ENCODE measurements at places on chromosomes 1 and 21. TPM values are rescaled to one million over a fixed set of nuclear protein-coding genes. Genes with fewer than 3 reads are reported as not detected.

DNA sequence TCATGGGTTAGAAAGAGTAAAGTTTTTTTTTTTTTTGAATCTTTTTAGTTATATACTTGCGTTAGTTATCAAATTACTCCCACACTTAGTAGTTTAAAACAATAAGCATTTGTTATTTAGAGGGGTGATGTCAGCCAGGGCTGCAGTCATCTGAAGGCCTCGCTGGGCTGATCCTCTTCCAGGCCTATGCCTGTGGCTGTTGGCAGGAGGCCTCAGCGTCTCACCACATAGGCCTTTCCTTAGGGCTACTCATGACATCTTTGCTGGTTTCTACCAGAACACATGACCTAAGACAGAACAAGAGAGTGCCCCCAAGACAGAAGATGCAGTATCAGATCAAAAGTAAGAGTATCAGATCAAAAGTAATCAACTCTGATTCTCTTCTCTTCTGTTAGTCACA is 167.4 kb downstream of the HHAT start:
- H3K4me1 ChIP-seq: peaks cover 4% of the 10 kb centered on the region
- no peaks in the 10 kb centered on the region for H3K27me3 ChIP-seq
- no peak overlapping the region for H3K4me3 ChIP-seq
- H3K36me3 ChIP-seq: no peaks in the 10 kb centered on the region
- H3K27ac ChIP-seq: no peak overlapping the region
- DNase-seq: no peak

DNA sequence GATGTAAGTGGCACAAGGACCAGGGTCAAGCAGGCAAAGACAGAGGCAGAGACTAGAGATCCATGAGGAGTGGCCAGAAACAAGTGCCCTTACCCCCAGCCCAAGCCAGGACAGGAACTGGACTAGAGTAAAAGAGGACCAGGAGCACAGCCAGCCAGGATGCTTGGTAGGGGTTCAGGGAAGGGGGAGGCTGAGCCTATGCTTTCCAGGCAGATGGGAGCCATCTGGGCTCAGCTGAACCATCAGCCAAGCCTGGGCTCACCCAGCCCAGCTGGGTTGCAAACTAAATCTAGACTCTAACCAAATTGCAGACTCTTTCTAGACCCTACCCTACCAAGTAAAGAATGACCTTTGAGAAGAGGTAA is 15.2 kb downstream of the PDZK1IP1 start:
- DNase-seq: no peak
- peaks cover 9% of the 10 kb centered on the region for H3K27me3 ChIP-seq
- H3K4me1 ChIP-seq: peaks cover 8% of the 10 kb centered on the region
- no peak overlapping the region for H3K27ac ChIP-seq

DNA sequence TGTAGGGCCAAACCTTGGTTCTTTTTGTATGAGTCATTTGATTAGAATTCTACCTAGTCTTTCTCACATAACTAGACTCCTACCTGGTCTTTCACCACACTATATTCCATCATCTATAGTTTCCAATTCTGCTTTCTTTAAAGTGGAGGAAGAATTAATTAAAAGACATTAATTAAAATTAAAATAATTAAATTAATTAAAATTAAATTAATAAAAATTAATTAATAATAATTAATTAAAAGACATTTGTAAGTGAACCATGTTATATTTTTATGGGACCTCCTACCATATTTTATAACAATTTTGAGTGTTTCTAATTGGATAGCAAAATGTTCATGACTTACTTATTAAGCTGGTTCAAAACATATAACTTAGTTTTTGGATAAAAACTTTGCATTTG is 77.4 kb downstream of the CCDC18 start:
- no peak overlapping the region for H3K4me3 ChIP-seq
- H3K27ac ChIP-seq: no peak overlapping the region
- no peak for DNase-seq
- no peaks in the 10 kb centered on the region for H3K4me1 ChIP-seq
- H3K36me3 ChIP-seq: peaks cover 22% of the 10 kb centered on the region
- H3K27me3 ChIP-seq: no peaks in the 10 kb centered on the region

GRCh38 chr1:106249365-106249764 is 807.1 kb upstream of the PRMT6 start:
- no peak for DNase-seq

DNA sequence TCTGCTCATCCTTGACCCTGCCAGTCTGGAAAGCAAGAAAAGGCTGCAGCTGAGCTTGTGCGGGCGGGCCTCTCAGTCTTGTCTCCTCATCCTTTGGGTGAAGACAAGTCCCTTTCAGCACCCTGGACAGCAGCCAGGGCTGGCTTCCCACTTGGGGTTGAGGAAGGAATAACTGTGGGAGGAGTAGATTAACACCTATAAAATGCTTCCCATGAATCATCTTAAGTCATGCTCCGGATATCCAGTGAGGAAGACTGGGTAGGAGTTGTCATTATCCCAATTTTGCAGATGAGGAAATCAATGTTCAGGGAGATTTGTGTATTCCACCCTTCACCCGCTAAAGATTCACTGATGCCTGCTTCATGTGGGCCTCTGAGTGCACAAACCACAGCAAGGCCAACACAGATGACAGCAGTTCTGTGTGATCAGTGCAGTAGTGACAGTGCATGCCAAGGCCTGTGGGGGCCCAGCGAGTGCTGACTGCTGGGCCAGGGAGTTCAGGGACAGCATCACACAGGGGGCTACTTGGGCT is 20.1 kb upstream of the COL16A1 start:
- DNase-seq: peak; percentile 85
- no peaks in the 10 kb centered on the region for H3K36me3 ChIP-seq
- no peak overlapping the region for H3K4me3 ChIP-seq
- peaks cover 15% of the 10 kb centered on the region for H3K27me3 ChIP-seq
- peaks cover 8% of the 10 kb centered on the region for H3K4me1 ChIP-seq

- no peak for DNase-seq
- no peaks in the 10 kb centered on the region for H3K4me1 ChIP-seq
- H3K27me3 ChIP-seq: no peaks in the 10 kb centered on the region
- H3K27ac ChIP-seq: no peak overlapping the region
Observed at GRCh38 chr1:170395149-170395548, 136.8 kb upstream of the GORAB start.

GRCh38 chr1:190453550-190453949 is 24.1 kb downstream of the BRINP3 start:
- H3K27me3 ChIP-seq: peaks cover 3% of the 10 kb centered on the region
- H3K4me1 ChIP-seq: peaks cover 3% of the 10 kb centered on the region
- H3K36me3 ChIP-seq: no peaks in the 10 kb centered on the region
- H3K27ac ChIP-seq: no peak overlapping the region

GRCh38 chr1:203572134-203572625 is 54.5 kb upstream of the ATP2B4 start:
- no peak for DNase-seq
- H3K27me3 ChIP-seq: peaks cover 11% of the 10 kb centered on the region
- peak overlapping the region; percentile 7 for H3K27ac ChIP-seq
- H3K36me3 ChIP-seq: no peaks in the 10 kb centered on the region
- H3K4me3 ChIP-seq: no peak overlapping the region
- H3K4me1 ChIP-seq: no peaks in the 10 kb centered on the region

- DNase-seq: no peak
- peak overlapping the region; percentile 50 for H3K27ac ChIP-seq
- peaks cover 33% of the 10 kb centered on the region for H3K27me3 ChIP-seq
- peaks cover 28% of the 10 kb centered on the region for H3K4me1 ChIP-seq
- no peak overlapping the region for H3K4me3 ChIP-seq
Observed at GRCh38 chr1:208159555-208160258, 84.5 kb downstream of the PLXNA2 start.

DNA sequence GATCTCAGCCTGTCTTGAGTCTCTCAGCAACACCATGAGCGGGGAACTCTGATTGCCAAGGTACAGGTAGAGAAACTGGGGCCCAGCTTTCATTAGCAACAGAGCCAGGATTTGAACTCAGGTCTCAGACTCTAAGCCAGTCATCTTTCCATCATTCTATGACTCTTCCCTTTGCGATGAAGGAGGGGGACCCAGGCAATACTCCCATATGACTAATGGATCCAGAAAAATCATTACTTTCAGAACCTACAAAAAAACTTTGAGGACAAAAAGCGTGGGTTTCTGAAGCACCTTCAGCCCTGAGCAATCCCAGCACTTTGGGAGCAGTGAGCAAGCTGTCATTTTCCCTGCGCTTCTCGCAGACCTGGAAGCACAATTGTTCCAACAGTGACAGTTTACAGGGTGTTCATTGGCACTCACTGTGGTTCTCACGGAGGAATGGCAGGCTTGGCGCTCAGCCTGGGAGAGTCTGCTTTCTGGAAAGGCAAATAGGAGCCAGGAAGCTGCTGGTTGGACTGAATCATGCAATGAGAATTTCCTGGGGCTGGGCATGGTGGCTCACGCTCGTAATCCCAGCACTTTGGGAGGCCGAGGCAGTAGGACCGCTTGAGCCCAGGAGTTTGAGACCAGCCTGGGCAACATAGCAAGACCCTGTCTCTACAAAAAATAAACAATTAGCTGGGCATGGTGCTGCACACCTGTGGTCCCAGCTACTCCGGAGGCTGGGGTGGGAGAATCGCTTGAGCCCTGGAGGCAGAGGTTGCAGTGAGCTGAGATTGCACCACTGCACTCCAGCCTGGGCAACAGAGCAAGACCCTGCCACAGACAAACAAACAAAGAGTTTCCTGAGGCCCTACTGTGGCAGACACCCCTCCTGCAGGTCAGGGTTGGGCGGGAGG is 40.1 kb downstream of the SLC2A7 start:
- no peaks in the 10 kb centered on the region for H3K36me3 ChIP-seq
- no peak overlapping the region for H3K4me3 ChIP-seq
- no peaks in the 10 kb centered on the region for H3K4me1 ChIP-seq
- H3K27ac ChIP-seq: no peak overlapping the region
- H3K27me3 ChIP-seq: no peaks in the 10 kb centered on the region

DNA sequence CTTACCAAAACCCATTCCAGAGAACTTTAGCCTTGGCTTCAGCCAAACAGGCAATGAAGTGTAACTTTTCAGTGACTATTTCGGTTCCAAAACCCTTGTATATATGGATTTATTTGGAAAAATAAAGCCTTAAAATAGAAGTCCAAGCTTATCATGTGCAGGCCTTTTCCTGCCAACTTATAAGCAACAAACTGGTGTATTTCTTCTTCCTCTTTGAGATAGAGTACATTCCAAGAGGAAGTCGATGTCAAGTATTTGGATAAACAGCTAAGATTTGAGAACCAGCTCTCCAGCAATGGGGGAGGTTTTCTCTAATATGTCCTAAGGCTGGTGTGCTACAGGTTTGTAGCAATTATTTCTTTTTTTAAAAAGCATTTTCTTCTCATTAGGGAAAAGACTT is 407.8 kb downstream of the DUSP10 start:
- no peak overlapping the region for H3K27ac ChIP-seq
- DNase-seq: no peak
- peaks cover 5% of the 10 kb centered on the region for H3K4me1 ChIP-seq
- no peaks in the 10 kb centered on the region for H3K27me3 ChIP-seq

DNA sequence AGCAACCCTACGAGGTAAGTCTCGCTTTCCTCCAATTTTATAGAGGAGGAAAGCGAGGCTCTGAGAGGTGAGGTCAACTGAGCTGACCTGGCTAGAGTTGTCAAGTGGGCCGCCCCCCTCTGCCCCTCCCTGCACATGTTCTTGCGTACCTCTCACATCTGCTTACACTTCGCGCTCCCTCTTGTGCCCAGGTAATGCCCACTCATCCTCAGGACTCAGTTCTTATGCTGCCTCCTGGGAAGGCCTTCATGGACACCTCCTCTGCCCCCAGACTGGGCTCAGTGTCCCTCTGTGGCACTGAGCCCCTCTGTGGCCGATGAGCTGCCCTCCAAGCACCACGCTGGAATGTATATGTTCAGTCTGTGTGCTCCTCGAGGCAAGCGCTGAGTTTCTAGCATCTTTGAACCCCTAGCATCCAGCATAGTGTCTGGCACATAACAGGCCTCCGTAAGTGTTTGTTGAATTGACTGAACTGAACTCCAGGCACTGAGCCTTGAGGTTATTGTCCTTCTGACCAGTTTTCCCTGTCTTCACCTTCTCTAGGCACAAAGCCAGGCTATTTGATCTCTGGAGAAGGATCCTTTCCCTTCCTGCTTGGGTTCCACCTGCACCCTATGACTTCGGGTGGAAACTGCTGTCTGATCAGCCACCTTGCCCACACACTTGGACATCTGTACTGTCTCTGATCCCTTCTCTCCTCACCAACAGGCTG is 13.5 kb downstream of the MOV10 start:
- DNase-seq: no peak
- no peaks in the 10 kb centered on the region for H3K27me3 ChIP-seq
- H3K4me1 ChIP-seq: peaks cover 14% of the 10 kb centered on the region

GRCh38 chr1:33397994-33398393 is 32.9 kb downstream of the PHC2 start:
- no peaks in the 10 kb centered on the region for H3K27me3 ChIP-seq

GRCh38 chr21:30232011-30232410 is 16.1 kb upstream of the CLDN8 start:
- no peak overlapping the region for H3K4me3 ChIP-seq
- no peaks in the 10 kb centered on the region for H3K36me3 ChIP-seq
- peaks cover 4% of the 10 kb centered on the region for H3K4me1 ChIP-seq
- no peaks in the 10 kb centered on the region for H3K27me3 ChIP-seq
- DNase-seq: no peak

GRCh38 chr1:206925106-206925736 is 3.5 kb upstream of the FCMR start:
- H3K36me3 ChIP-seq: no peaks in the 10 kb centered on the region
- no peak overlapping the region for H3K4me3 ChIP-seq
- no peaks in the 10 kb centered on the region for H3K4me1 ChIP-seq
- H3K27me3 ChIP-seq: no peaks in the 10 kb centered on the region
- DNase-seq: no peak
- H3K27ac ChIP-seq: no peak overlapping the region

DNA sequence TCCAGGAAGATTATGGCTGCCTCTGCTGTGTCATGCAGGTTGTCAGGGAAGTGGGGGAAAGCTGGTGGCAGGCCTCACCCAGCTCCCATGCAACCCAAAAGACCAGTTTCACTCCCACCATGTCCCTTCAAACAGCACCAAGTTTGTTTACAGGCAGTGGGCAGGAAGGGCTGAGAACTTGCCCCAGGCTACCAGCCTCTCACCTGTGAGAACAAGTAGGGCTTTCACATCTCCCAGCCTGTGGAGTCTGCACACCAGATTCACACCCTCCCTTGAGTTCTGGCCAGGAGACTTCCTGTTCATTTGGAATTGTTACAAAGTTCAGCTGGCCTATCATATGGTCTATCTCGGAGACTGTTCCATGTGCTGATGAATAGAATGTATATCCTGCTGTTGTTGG is 27.8 kb downstream of the RPAP2 start:
- DNase-seq: no peak
- peaks cover 70% of the 10 kb centered on the region for H3K36me3 ChIP-seq
- no peaks in the 10 kb centered on the region for H3K4me1 ChIP-seq
- no peak overlapping the region for H3K4me3 ChIP-seq

GRCh38 chr1:44049839-44050238 is 18.6 kb upstream of the SLC6A9 start:
- H3K36me3 ChIP-seq: no peaks in the 10 kb centered on the region
- H3K27ac ChIP-seq: no peak overlapping the region
- peaks cover 20% of the 10 kb centered on the region for H3K27me3 ChIP-seq
- no peak overlapping the region for H3K4me3 ChIP-seq
- DNase-seq: no peak
- peaks cover 7% of the 10 kb centered on the region for H3K4me1 ChIP-seq

Gene TMEM201
- 24.6 TPM for total RNA-seq

Gene SPRR1A
- total RNA-seq: not detected

Gene CD46
- 214 TPM for total RNA-seq

Gene GNAT2
- not detected for total RNA-seq

Gene TSPEAR
- not detected for total RNA-seq

Gene EFNA4
- total RNA-seq: 45.5 TPM

Gene PRKAA2
- 8.6 TPM for total RNA-seq

Gene TTC39A
- total RNA-seq: 26.0 TPM

Gene ZNF593OS
- total RNA-seq: not detected

Gene MROH9
- not detected for total RNA-seq

Gene SUMO3
- total RNA-seq: 73.5 TPM
